ENCODE measurements at places on chromosomes 4 and X.

- no peak for DNase-seq
These were observed 415.2 kb upstream of the NR3C2 start for GRCh38 chr4:148857239-148857972.

- DNase-seq = no peak
These were observed 446.4 kb downstream of the RPA4 start for GRCh38 chrX:97330151-97330550.

GRCh38 chrX:149467461-149467860 is 37.6 kb downstream of the IDS start:
- DNase-seq = no peak

DNA sequence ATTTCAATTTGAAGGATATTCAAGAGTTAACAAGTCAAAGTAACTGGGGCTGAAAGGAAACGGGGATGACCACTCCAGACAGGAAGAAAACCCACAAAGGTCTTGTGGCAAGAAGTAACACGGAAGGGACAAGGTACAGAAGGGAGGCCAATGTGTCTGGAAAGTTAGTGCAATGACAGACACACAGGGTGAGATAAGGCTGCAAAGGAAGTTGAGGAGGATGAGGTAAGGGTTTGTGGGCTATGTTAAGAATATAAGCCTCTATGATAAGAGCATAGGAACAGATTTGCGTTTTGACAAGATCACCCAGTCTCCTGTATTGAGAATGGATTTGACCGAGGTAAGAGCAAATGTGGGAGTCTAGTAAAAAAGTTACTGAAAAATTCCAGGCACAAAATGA is 21.9 kb upstream of the EMCN start:
- no peak for DNase-seq

GRCh38 chr4:80263541-80264351 is 2.7 kb upstream of the FGF5 start:
- DNase-seq = no peak

- DNase-seq = no peak
These were observed 180.2 kb upstream of the TET2 start for GRCh38 chr4:104966349-104967033.

DNA sequence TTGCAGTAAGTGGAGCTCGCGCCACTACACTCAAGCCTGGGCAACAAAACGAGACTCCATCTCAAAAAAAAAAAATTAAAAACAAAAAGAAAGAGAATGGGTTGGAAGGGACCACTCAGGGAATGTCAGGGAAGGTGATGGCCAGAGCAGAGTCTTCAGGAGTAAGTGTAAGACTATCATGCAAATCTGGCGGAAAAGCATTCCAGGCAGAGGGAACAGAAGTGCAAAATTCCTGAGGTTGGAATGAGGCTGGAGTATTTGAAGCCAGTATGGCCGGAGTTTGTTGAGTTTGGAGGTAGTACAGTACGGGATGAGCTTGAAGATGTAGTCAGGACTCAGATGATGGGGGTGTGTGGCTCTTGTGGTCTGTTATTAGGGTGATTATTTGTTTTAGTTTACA is 7.4 kb downstream of the GALNT7 start:
- DNase-seq = no peak

- no peak for DNase-seq
These were observed 85.9 kb downstream of the FIP1L1 start for GRCh38 chr4:53463340-53463739.

- no peak for DNase-seq
These were observed 223.0 kb upstream of the PSAPL1 start for GRCh38 chr4:7657545-7658297.

All from caudate nucleus (tissue), 63 donors.